Activated CD8-positive, alpha-beta memory T cell treated with anti-CD3 and anti-CD28 coated beads for 48 hours (primary cell): ENCODE measurements at places on chromosomes 16 and 17.

DNA sequence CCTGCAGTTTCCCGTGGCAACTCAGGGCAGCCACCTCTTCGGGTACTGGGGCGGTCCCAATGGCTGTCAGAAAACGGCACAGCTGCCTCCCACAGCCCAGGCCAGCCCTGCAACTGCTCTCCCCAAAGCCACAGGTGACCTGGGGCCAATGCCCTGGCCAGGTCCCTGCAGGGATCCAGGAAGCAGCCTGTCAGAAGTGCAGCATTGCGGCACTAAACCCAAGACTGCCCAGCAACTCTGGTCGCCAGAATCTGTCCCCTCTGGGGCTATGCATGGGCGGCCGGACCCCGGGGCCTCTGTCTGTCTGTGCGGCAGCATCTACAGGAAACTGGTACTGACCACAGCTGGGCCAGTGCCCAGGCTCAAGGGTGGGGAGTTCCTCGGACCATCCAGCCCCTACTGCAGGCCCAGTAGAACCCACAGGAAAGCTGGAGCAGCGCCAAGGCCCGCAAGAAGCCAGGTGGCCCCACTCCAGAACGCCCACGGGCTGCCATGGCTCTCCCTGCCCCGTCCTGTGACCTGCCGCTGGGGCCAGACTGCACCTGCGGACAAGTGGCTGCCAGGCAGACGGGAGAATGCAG, 5.5 kb downstream of the CYBC1 start:
- DNase-seq: no peak

- no peak for DNase-seq
These were observed 5.7 kb upstream of the MILR1 start for GRCh38 chr17:64443086-64443760.

DNA sequence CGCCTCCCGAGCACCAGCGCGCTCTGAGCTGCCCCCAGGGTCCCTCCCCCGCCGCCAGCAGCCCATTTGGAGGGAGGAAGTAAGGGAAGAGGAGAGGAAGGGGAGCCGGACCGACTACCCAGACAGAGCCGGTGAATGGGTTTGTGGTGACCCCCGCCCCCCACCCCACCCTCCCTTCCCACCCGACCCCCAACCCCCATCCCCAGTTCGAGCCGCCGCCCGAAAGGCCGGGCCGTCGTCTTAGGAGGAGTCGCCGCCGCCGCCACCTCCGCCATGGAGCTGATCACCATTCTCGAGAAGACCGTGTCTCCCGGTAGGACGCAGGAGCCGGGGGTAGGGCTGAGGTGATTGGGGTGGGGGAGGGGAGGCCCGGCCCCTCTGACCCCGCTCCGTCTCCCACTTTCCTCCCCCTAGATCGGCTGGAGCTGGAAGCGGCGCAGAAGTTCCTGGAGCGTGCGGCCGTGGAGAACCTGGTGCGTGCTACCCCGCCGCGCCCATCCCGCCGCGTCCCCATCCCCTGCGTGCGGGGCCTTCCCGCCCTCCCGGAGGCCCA, 329 bp downstream of the KPNB1 start:
- no peak for DNase-seq

GRCh38 chr17:19322861-19323260, 39.7 kb downstream of the B9D1 start:
- no peak for DNase-seq

DNA sequence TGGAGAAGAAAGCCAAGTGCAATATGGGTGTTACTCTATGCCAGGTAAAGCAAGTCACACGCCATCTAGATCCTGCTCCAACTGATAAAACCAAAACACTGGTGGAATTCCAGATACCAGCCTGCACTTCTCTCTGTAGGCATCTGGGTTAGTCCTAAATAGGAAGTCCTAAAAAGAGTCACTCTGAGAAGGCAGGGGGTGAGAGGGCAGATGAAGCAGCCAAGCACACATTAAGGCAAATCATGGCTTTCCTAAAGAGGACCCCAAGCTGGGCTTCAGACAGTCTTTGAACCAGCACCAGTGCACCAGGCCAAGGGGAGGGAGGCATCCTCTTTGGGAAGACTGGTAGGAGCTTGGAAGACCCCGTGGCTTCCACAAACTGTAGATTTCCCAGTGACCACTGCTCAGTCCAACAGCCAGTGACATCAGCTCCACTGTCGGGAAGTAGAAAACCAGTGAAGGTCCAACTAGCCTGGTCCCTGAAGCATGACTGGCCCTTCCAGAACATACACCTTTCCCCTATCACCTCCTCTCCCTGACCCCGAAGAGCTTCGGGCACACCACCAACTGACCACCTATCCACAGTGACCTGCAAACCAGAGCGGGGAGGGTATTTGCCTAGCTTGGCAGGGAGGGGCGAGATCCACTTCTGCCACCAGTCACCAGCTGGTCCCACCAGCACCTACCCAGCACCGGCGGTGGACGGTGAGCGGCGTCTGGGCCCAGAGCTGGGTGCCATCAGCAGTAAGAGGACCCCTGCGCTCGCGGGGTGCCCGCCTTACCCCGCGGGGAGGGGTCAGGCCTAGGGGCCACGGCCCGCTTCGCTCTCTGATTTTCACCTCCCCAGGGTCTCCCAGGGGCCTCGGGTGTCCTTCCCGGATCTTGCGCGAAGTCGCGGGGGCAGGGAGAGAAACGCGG, 1.0 kb downstream of the LITAF start:
- no peak for DNase-seq

DNA sequence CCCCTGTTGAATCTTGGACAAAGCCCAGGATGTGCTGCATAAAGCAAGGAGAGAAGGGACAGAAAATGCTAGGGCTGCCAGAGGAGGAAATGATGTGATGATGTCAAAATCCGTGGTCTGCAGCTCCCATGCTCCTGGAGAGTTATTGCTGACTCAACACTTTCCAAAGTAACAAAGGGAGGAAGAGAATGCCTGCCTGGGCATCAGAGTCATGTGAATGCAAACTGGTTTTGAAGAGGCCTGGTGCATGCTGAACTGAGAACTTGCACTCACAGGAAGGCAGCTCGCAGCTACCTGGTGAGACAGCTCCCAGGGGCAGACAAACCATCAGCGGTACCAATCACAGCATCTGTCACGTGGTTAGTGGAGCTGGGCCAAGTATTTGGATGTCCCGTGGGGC, 2.8 kb downstream of the MARVELD3 start:
- DNase-seq: no peak

- DNase-seq: no peak
These were observed 49.4 kb upstream of the SREBF1 start for GRCh38 chr17:17886226-17886625.

GRCh38 chr17:63694229-63694949, 5.5 kb downstream of the LIMD2 start:
- no peak for DNase-seq

DNA sequence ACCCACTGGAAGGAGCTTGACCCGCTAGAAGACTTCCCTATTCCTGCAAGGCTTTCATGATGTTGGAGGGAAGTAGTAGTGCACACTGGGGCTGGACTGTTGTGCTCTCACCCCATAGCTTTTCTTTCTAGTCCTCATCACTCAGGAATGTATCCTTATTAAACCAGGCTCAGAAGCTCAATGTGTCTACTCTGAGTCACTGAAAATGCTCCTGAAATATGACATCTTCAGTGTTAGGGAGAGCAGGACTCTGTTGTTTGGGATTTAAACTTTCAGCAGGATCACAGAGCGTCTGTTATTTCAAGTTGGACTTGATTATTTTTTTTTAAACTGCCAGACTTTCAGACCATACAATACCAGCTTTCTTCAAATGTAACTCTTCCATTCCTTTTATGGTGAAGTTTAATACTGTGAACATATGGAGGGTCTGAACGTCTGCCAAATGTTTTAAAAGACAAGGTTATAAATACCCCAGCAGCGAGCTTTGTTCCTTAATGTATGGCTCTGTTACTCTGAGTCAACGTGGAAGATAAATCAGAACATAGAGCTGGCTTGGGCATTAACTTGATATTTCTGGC, 257.5 kb downstream of the CDH11 start:
- no peak for DNase-seq

DNA sequence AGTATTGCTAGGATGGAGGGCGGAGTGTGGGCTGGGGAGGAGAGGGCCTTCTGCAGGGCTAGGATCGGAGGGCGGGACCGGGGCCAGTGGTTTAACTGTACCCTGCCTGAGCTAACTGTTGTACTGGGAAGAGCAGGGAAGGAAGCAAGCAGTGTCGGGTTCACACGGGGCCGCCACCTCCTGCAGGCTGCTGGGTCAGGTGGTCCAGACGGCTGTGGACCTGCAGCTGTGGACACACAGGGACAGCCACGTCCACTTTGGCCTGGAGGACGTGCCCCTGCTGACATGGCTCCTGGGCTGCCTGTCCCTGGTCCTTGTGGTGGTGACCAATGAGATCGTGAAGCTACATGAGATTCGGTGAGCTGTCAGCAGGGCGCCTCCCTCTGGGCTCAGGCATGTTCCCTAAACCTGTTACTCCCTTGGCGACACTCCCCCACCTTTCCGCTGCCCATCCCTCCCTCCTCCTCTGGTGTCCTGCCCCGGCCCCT, 16.6 kb downstream of the CASKIN2 start:
- DNase-seq: no peak

DNA sequence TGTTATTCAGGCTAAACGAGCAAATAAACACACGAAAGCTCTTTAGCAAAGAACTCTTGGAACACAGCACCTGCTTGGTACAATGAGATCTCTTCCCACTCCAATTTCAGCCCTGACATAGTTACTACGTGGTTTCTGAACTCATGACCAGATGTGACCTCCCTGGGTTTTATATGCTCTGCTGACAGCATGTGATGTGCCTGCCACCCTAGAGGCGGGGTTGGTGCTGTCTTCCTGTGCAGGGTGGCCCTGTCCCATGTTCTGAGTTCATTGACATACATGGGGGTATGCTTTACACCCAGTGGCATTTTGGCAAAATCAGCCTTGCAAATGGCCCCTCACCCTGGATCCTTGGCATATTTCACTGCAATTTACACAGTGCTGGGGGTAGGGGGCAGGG, 475.3 kb upstream of the ZFHX3 start:
- DNase-seq: no peak

DNA sequence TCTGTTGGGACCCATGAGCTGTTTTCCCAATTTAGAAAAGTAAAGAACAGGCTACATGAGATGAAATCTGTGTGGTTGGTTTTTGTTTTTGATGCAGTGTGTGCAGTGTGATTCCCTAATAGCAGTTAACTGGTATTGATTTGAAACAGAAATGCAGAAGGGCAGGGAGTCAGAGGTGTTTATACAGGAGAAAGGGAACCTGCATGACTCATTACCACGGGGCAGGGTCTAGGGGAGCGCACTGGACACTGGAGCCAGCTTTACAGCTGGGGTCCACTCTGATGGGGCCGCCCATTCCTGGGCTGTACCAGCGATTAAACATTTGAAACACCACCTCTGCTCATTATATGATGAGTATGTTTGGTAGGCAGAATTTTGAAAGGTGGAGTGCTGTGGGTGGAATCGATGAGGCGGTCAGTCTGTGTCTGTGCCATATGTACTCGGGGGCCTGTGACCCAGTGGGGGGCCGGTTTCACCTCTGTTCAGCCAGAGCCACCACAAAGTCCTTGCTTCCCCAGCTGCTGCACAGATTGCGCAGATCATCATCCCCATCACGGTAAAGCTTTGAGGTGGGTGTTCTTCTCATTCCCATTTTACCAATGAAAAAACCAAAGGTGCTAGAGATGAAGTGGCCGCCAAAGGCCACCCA, 142.5 kb downstream of the CMIP start:
- no peak for DNase-seq

DNA sequence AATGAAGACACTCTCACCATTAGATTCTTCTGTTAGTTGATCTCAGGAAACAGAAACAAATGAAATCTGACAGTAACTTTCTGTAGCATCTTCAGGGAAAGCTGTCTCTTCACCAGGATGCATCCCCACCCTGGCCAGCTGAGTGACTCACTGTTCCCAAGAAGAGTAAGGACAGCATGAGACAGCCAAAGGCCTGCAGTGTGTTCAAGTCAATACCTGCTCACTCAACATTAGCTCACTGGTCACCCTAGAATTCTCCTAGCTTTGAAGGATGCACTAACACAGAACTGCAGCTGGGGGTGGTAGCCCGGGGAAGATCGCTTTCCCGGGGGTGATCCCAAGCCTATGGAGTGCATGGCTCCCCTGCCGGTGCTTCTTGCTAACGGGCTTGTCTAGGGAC, 28.2 kb upstream of the CLEC18B start:
- no peak for DNase-seq

GRCh38 chr16:80893686-80894085, 89.3 kb upstream of the CDYL2 start:
- DNase-seq: no peak

- DNase-seq: no peak
These were observed 119.5 kb downstream of the C16orf78 start for GRCh38 chr16:49492896-49493626.

DNA sequence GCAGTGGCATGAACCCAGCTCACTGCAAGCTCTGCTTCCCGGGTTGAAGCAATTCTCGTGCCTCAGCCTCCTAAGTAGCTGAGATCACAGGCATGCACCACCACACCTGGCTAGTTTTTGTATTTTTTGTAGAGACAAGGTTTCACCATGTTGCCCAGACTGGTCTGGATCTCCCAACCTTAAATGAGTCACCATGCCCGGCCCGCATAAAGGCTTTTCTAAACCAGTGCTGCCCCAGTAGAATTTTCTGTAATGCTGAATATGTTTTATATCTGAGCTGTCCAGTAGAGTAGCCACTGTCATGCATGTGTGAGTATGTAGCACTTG, 36.9 kb upstream of the WSB1 start:
- DNase-seq: no peak

DNA sequence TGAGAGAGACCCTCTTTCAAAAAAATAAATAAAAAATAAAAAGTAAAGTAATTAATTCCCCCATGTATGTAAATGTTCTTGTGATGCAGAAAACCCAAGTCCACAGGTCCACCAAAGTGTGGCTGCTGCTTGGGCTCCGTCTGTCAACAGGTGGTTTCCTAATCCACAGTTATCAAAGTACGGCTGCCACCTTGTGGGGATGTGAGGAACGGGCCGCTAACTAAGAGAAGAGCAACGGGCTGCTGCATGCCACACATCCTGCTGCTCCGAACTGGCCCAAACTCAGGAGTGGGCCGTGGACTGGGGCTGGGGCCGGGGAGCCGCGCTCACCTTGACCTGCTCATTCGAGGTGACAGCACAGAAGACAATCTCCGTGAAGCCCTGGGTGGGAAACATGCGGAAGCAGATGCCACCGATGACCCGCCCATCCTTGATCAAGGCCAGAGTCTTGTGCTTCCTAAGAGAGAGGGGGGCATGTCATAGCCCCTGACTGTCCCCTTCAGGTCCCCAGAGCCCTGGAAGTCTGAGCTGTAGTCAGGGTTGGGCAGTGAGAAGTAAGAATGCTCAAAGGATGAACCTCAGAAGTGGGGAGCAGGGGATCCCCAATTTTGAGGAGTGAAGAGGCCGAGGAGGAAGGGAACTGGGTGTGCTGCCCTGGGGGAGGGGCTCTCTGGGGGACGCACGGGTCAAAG, 4.3 kb downstream of the KAT2A start:
- DNase-seq: no peak

- peak; percentile 6 for DNase-seq
These were observed 260.4 kb upstream of the TBX2 start for GRCh38 chr17:61139219-61139618.

GRCh38 chr16:9275377-9275776, 183.9 kb downstream of the HAPSTR1 start:
- DNase-seq: no peak

GRCh38 chr17:83067071-83067717, 12.2 kb upstream of the METRNL start:
- no peak for DNase-seq

- no peak for DNase-seq
These were observed 16.0 kb downstream of the ZNF821 start for GRCh38 chr16:71867939-71868338.
